ENCODE measurements at places on chromosomes 11 and 22.

DNA sequence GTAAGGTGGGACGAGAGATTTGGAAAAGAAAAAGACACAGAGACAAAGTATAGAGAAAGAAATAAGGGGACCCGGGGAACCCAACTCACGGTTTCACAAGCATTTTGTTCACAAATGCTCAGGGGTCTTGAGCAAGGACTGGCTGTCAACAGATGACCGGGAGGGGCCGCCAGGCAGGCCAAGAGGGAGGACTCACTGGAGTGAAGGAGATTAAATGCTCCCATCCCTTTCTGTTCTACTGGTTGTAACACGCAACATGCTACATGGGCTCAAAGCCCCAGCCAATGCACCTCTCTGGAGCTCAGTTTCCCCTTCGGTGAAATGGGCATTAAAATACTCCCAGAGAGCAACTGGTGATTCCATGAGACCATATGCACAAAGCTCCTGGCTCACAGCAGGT, 13.4 kb downstream of the SHANK2 start:
- no peak for DNase-seq

DNA sequence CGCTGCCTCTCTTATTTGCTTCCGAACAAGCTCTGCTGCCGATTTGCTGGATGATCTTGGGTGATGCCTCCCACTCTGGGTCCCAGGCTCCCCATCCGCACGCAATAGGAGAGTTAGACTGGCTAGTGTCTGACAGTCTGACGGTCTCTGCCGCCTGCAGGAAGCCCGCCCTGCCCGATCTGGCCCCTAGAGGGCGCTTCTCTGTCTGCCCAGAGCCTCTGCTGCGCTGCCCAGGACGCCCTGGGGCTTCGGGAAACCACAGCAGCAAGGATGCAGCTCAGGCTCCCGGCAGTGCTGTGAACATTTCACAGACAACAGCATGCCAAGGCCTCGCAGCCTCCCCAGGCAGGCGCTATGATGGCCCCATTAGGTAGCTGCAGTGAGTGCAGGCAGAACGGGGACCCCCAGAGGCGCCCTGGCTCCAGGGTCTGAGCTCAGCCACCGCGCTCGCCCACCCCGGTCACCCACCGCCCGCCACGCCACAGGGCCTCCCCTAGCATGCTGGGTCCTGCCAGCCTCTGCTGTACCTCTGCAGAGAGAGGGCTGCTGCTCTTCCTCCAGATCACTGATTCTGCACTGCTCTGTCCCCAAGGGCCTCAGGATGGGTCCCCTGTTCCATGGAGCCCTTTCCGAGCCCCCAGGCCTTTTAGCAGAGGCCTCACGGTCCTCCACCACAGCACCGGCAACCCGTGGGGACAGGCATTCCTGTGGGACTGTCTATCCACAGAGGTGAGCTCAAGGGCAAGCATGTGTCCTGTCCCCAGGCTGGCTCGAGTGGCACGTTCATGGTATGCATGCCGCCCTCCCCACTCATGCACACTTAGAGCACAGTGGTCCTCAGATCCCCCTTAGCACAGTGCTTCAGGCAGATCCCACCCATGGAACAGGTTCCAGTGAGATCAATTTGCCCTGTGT, 4.3 kb upstream of the BAIAP2L2 start:
- peak; percentile 57 for DNase-seq

DNA sequence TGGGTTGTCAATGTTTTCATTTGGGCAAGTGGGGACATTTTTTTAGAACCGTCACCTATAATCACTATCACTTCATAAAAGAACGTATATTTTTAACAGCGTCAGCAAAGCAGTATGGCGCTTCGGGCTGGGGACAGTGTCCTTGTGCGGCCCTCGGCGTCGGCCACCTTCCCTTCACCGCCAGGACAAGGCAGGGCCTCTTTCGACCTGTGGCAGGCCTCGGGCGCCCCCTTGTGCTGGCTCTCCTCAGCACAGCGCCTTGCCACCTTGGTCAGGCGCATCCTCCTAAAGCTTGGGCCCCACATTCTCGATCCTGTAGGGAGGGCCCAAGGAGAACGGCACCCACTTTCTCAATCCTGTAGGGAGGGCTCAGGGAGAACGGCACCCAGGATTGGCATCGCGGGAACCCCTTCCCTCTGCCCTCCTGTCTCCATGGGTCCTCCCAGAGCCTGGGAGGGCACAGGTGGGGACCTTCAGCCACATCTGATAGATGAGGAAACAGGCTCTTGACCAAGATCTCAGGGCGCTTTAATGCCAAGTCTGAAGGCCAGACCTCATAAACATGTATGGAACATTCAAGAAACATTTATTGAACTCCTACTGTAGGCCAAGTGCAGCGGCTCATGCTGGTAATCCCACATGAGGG, 11.5 kb upstream of the FADD start:
- DNase-seq, result peak; percentile 24

DNA sequence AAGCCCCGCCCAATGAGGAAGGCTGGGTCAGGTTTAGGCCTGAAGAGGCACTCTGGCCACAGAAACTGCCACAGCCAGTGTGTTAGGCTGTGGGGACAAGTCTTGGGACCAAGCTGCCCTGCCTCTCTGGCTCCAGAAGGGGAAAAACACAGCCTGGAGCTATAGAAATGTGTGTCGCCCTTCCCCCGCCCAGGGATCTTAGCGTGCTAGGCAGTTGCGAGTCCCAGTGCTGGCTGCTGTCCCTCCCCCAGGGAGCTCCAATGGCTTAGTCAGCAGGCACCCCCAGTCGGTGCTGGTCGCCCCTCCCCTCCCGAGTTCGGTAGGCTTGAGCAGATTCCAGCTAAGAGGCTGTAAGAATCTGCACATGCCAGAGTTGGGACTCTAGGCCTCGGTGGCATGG, 99.5 kb upstream of the API5 start:
- DNase-seq, result no peak

DNA sequence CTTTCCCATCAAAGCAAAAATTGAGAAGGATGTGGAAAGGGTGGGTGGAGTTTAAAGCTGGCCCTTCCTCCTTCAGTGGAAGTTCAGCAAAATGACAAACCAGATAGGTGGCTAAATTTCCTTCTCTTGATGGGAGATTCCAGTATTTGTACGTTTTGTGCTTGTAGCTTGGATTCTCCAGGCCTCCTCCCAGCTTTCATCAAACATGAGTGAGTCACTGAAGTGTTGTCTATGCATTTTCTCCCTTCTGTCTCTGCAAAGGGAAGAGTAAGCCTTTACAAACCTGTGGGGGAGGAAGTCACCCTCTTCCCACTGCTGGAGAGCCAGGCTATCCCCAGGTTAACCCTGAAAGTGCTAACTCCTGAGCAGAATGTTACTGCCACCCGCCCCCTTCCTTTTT, 6.4 kb downstream of the MARK2 start:
- DNase-seq, result no peak

All from NCI-H1694 (cell line).